ENCODE measurements at places on chromosomes 3 and 15. TPM values are rescaled to one million over a fixed set of nuclear protein-coding genes. Genes with fewer than 3 reads are reported as not detected.

The SLC12A8 gene
- total RNA-seq: 0.30 TPM

The GOLGA6A gene
- not detected for total RNA-seq

The BBX gene
- 31.7 TPM for total RNA-seq

The MAGEL2 gene
- total RNA-seq: not detected

The GALNT15 gene
- 7.2 TPM for total RNA-seq

The UROC1 gene
- total RNA-seq: not detected

The GUCA1C gene
- total RNA-seq: 0.32 TPM

GRCh38 chr3:126114443-126115386, 30.8 kb upstream of the SLC41A3 start:
- no peak for DNase-seq

DNA sequence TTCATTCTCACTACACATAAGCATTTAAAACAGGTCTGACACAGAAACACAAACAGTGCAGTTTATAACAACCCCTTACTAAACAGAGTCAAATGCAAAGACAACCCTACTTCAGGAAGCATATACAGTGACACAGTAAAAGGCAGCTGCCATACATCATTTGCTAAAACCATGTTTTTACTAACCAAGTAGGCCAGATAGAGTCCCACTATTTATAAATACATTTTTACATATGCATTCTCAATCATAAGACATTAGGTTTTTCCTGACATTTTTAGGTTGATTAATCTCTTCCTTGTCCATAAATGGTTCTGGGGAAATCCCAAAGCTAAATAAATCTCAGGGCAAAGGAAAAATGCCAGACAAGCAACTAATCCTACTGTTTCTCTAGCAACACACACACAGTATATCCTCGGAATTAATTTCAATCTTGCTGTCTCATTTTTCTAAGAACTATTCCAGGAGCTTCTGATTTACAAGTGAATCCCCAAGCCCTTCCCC, 39.0 kb downstream of the CHAC1 start:
- no peak for DNase-seq

- DNase-seq: no peak
Measured at GRCh38 chr15:52334491-52335160, 39.0 kb upstream of the MYO5C start.

DNA sequence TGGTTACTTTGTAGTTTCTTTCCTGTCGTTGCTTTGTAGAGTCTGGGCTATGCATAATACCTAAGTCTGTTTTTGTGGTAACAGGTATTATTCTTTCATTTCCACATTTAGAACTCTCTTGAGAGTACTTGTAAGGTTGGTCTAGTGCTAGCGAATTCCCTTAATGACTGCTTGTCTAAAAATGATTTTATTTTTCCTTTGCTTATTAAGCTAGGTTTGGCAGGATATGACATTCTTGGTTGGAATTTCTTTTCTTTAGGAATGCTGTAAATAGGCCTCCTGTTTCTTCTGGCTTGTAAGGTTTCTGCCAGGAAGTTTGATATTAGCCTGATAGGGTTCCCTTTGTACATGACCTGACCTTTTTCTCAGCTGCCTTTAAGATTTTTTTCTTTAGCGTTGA, 70.1 kb upstream of the SGO1 start:
- no peak for DNase-seq

DNA sequence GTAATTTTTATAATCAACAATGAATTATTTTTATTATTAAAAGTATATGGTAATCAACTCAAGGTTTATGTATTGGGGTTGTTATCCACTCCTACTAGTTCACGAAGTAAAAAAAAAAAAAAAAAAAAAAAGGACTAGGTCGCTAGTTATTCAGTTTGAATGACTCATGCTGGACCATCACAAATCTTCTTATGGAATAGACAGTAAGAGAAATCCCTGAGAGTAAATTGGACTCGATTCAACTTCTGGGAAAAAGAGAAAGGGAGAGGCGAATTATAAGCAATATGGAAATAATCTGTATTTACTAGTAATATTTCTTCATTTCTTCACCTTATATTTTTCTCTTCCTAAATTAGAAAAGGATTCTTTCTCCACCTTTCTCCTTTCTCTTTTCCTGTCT, 2.0 kb downstream of the MYEF2 start:
- DNase-seq: no peak

DNA sequence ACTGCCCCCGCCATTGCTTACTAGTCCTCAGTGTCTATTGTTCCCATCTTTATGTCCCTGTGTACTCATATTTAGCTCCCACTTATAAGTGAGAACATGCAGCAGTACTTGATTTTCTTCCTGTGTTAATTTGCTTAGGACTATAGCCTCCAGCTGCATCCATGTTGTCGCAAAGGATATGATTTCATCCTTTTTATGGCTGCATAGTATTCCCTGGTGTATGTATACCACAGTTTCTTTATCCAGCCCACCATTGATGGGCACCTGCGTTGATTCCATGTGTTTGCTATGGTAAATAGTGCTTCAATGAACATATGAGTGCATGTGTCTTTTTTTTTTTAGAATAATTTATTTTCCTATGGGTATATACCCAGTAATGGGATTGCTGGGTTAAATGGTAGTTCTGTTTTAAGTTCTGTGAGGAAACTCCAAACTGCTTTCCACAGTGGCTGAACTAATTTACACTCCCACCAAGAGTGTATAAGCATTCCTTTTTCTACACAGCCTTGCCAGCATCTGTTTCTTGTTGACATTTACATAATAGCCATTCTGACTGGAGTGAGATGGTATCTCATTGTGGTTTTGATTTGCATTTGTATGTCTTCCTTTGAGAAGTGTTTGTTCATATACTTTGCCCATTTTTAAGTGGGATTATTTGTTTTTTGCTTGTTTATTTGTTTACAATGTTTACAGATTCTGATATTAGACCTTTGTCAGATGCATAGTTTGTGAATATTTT, 53.7 kb downstream of the GALK2 start:
- DNase-seq: no peak

GRCh38 chr3:127846576-127846975, 24.3 kb upstream of the MGLL start:
- DNase-seq: no peak

DNA sequence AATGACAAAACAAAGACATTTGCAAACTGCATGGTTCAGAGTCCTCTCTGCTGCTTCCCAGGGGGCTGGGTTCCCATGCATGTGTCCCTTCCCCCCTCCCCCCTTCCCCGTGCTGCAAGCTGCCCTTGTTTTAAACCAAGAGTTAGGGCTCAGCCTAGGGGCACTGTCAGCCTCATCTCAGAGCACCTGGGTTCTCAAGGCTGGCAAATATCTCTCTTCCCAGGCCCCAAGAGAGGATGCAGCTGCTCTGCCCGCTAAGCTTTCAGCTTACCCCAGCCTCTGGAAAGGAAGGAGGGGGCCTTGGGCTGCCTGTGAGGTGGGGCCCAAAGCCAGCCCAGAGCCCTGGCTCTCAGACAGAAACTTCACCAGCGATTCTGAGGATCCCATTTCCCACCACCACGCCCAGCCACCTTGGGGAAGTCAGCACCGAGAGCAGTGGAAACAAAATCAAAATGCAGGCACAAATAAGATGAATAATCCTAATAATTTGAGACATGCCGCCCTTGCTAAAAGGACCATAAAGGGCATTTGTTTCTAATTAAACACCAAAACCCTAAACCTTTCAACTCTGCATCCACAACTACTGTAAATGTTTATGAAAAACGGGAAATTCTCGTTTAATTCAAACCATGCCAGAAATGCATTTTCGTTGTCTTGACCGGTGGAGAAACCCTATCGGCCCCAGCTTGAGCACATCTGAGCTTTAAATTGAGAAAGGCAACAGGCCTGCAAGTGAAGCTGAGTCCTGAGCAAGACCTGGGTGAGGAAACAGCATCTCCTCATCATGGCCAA, 67.7 kb upstream of the WNT5A start:
- DNase-seq: no peak

DNA sequence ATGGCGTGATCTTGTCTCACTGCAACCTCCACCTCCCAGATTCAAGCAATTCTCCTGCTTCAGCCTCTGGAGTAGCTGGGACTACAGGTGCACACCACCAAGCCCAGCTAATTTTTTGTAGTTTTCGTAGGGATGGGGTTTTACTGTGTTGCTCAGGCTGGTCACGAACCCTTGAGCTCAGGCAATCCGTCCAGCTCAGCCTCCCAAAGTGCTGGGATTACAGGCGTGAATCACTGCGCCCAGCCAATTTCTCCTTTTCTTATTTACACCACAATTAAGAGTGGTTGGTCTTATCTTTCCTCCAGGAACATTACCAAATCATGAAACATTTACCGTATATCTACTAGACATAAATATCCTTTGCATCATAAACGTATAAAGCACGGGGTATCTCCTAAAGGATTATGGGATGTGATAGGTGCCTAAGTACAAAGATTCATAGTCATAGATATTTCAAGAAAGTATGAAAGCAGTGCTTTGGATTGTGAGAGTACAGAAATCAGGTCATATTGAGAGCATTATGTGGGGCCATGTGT, 194.5 kb downstream of the RBMS3 start:
- no peak for DNase-seq

DNA sequence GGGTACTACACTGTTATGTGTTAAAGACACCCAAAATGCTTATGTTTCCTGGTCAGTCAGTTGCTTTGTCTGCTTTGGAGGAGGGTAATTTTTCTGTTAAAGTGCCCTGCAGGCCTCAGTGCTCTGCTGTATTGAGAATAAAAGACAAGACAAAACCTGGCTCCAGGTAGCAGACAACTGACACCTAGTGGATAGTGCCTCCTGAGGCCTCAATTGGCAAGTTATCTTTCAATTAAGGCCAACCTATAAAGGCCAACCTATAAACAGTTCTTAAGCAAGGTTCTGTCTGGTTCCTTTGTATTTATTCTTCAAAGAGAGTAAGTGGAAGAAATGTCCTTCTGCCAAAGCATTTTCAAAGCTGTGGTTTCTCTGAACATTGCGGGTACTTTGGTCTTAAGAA, 773.8 kb downstream of the MECOM start:
- DNase-seq: no peak

DNA sequence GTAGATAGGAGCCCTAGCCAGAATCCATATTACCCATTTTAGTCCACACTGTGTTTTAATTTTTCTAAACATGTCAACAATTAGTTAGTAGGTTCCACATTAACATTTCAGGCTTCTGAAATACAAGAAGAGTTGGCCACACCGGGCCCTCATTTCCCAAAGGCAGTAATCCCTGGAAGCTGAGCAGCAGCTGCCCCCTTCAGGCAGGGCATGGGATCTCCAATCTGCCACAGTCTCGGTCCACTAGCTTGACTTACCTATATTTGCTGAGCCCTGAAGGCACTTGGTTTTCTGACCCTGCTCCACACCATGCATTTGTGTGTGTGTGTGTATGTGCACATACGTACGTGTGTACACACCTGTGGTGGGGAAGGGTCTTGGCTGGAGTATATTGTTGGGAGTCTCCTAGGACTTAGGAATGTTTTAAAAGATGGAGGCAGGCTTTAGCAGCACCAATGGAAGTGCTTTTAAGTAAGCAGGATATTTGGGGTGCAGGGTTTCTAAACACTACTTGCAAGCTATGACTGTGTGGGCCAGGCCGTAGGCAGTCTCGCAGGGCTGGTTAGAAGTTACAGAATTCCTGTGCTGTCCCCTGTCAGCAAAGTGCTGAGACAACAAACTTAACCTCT, 71.2 kb upstream of the SOX14 start:
- no peak for DNase-seq

GRCh38 chr15:75749820-75750219, 37.2 kb upstream of the CSPG4 start:
- DNase-seq: no peak

All from Right ventricle myocardium superior (tissue), 1 donor.